Germinal center (tissue), 1 donor: ENCODE measurements at places on chromosomes 3 and 15.

GRCh38 chr15:96330064-96330449 is 443 bp upstream of the NR2F2 start:
- no peak for DNase-seq

GRCh38 chr3:103794656-103795055 is 1359.8 kb downstream of the ZPLD1 start:
- DNase-seq = no peak

DNA sequence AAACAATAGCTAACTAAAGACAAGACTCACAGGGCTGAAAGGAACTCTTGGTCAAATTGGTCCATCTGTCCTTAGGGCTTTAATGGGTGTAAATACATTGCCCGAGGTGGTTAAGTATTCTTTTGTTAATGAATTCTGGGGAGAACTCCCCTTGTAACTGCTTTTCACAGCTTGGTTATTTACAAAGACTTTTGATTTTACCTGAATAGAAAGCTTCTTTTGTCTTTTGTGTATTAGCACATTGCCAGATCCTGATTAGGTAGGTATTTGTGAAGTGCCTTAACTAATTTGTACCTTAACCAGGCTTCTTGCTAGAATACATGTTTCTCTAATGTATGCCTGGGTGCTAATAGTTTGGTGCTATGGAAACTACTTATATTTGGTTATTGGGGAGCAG is 14.0 kb downstream of the CHD2 start:
- DNase-seq = no peak

- no peak for DNase-seq
Measured at GRCh38 chr3:105891101-105891500, 22.3 kb upstream of the CBLB start.
